ENCODE measurements at places on chromosomes 2 and 18.

DNA sequence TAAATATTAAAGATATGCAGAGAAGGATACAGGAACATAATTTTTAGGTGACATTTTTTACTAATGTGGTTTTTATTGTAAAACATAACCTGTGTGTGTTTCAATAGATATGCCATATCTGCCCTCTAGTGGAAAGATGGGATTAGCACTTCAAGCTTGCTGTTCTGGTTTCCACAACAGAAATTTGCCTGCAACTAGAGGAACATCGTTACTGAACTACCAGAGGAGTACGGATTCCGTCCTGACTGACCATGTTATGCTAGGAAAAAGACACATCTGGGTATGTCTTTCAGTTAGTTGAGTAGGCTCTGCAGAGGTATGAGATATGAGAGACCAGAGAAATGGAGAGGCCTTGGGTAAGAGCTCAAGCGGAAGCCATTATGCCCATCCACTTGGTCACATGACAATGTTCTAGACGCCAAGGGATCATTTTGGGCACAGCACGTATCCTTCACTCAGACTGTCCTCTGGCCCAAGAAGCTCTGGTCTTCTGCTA is 104.9 kb downstream of the MBD2 start:
- DNase-seq, result no peak

- no peak for DNase-seq
Observed at GRCh38 chr2:210562091-210562490, 5.7 kb downstream of the CPS1 start.

GRCh38 chr2:217371781-217372213 is 511.9 kb upstream of the TNP1 start:
- no peak for DNase-seq

DNA sequence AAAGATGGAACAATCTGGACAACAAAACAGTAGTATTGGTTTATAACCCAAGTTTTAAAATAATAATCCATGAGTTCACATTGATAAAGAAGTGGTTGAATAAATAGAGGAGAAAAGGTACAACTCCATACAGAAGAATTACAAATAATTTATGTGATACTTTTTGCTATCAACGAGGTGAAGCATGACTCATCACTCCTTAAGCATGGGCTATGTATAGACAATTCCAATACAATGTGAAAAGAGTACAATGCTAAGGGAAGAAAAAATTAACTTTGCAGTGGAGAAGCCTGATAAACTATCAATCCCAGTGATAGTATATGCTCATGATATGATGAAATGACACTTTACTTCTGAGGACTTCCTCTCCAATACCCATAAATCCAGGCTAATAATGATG is 312.9 kb downstream of the GULP1 start:
- DNase-seq, result no peak

DNA sequence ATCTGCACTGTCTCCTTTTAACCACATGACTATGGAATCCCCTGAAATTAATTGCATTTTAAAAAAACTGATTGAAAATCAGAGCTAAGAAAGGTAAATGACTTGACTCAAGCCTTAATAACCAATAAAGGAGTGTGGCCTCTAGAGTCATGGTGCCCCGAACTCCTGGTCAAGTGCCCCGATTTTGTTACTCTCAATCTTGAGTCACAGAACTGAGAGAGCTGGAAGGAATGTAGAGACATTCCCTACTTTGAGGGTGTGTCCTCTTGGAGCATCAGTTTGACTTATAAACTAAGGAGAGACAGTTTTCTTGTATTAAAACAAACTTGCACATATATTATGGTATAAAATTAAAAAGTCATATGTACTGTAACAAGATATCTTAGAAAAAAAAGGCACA is 2.4 kb downstream of the WDR43 start:
- no peak for DNase-seq

Measured in stimulated activated CD8-positive, alpha-beta memory T cell treated with anti-CD3 and anti-CD28 coated beads, Interleukin-12 subunit alpha, Interleukin-12 subunit beta, amount 100 ng/mL, for 4 hours (primary cell).